ENCODE measurements at places on chromosomes 12 and 14.

DNA sequence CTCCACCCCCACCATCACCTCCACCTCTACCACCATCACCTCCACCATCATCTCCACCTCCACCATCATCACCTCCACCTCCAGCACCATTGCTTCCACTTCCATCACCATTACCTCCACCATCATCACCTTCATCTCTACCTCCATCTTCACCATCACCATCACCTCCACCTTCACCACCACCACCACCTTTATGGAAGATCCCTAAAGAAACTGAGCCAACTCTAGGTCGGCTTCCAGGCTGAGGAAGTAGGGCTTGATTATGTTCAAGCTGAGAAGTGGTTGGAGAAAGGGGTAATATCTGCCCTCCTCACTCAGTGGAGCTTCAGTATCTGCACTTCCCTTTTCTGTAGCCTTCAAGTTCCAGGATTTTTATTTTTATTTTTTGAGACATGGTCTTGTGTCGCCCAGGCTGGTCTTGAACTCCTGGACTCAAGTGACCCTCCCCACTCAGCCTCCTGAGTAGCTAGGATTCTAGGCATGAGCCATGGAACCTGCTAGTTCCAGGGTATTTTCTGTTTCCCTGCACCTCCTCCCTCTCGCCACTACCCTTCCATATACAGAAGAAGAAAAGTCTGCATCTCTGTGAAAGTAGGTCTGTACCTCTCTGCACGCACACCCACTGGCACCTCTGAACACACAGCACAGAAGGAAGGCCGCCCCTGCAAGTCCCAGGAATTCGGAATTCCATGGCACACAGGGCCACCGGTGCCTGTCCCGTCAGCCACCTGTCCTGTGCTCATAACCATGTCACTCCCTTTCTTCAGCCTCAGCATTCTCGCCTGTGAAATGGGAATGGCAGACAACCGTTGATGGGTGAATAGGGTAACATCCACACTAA, 5.9 kb downstream of the ZBTB42 start:
- DNase-seq, result no peak

DNA sequence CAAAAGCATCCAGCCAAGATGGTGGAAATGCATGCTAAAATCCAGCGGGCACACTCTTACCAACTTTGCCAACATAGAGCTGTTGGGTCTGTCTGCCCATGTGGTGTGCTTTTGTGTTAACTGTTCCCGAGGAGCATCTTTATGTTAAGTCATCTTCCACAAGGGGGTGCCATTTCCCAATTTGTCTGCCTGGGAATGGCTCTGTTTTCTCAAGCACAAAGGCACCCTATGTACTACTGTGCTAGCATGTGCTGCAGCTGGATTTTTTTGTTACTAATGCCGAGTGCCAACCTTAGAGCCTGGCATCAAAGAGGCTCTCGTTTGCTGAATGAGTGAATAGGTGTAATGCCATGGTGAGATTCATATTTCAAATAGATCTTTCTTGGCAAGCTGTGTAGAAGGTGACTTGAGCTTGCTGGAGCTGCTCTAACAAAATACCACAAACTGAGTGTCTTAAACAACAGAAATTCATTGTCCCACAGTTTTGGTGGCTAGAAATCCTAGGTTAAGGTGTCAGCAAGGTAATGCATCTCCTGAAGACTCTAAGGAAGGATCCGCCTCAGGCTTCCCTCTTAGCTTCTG, 74.3 kb downstream of the TRHDE start:
- DNase-seq, result no peak

DNA sequence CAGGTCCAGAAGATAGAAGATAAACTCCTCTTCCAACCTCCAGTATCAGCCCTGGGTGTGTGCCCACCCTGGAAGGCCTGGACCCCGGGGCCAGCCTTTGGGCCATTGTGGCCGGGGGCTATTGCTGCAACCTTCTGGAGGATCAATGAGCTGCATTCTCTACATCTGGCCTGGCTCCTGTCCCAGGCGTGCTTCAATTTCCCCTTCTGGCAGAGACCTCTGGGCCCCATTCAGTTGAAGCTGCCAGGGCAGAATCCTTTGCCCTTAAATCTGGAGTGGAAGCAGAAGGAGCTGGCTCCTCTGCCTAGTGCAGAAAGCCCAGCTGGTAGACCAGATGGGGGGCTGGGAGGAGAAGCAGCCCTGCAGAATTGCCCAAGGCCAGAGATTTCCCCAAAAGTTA, 10.0 kb downstream of the NYNRIN start:
- DNase-seq, result no peak

- DNase-seq, result no peak
Observed at GRCh38 chr12:119177724-119178380, 879 bp upstream of the HSPB8 start.

- DNase-seq, result no peak
Observed at GRCh38 chr12:76879710-76880518, 1.1 kb upstream of the CSRP2 start.

DNA sequence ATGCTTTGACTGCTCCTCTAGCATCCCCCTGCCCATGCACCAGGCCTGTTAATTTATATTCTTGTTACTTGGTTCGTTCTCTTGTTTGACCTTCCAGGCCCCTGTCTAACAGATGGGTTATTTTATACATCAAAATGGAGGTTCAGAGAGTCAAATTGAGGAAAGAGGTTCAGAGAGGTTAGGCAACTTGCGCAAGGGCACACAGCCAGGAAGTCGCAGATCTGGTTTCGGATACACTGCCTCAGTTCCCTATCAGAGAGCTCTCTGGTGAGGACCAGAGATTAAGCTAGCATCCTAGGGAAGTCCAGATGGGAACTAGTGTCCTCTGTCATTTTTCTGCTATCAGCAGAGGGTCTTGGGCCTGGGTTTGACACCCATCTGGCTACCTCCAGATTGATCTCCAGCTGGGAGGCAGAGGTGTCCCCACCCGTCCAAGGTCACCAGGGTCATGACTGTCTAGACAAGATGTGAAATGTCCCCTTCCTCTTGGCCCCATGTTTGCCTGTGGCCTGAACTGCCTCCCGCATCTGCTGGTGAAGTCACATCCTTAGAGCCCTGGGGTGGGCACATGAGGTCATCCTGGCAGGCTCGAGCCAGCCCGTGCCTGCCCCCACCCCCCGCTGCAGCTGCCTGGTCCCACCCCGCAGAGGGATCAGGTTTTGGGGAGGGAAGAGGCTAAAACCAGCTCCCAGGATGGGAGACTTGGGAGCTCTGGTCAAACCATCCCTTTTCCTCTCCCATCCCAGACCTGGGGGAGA, 84.3 kb upstream of the NCOR2 start:
- DNase-seq, result no peak

- no peak for DNase-seq
Observed at GRCh38 chr14:100297320-100298300, 8.6 kb downstream of the SLC25A29 start.

GRCh38 chr12:116015525-116015924, 262.0 kb downstream of the MED13L start:
- no peak for DNase-seq

GRCh38 chr14:96274543-96274942, 18.5 kb downstream of the BDKRB1 start:
- no peak for DNase-seq

DNA sequence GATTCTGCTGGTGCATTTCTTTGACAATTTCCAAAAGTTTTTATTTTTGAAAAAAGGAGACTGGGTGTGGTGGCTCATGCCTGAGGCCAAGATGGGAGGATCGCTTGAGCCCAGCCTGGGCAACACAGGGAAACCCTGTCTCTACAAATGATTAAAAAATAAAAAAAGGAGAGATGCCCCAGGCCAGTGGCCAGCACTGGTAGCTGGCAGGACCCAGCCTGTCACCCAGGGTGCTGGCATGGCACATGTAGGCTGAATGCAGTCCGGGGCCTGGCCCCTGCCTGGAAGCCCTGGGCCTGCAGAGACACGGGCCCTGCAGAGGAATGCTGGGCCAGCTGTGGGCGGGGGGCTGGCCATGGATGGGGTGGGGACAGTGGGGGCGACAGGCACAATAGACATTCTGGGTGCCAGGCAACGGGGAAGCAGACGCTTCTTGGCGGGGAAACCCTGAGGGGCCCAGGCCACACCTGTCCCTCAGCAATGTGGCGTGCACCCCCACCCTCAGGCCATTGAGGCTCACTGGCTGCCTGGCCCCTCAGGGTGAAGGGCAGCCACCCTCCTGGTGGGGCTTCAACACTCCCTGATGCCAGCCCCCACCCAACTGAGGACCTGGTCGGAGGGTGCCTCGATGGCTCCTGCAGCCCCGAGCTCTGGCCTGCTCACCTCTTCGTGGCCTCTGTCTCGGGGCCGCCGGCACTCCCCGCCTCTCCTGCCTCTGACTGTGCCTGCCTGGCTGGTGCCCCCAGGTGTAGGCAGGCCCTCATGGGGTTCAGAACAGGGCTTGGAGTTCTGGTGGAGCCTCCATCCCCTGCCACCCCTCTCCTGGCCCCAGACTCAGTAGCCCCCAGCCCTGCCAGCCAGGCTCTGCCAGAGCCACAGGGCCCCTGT, 12.1 kb downstream of the TRMT61A start:
- no peak for DNase-seq

DNA sequence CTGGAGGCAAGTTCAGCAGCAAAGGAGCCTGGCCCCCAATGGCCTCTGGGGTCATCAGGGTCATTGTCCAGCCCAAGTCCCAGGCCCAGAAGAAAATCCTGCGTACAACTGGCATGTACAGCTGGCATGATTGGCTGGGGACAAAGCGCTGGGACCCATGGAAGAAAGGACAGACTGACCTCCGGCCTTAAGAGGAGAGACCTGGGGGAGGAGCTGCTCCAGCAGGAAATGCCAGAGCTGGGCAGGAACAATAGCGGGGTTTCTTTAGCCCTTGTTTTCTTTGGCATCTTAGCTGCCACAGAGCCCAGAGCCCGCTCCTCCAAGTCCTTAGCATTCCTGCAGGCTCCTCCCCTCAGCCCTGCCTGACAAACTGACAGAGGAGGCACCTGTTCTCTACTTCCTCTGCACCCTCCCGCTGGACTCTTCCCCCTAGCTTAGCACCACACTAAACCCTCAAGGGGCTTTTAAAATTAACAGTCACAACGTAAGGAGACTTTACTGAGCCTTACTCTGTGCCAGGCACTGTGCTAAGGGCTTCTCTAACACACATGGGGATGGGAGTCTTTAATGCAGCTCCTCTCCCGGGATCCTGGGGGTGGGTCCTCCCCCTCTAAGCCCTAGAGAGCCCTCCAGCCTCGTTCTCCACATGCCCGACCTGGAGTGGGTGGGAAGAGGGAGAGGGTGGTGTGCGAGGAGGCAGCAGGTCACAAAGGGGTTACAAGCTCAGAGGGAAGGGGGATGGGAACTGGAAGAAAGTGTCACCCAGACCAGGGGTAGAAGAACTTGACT, 1.8 kb upstream of the AQP5 start:
- DNase-seq, result no peak

GRCh38 chr12:55039395-55040354, 19.9 kb downstream of the NEUROD4 start:
- DNase-seq, result no peak

- DNase-seq, result no peak
Observed at GRCh38 chr12:130879212-130879686, 7.4 kb downstream of the RAN start.

- DNase-seq, result no peak
Observed at GRCh38 chr12:88638966-88639760, 58.9 kb upstream of the KITLG start.

DNA sequence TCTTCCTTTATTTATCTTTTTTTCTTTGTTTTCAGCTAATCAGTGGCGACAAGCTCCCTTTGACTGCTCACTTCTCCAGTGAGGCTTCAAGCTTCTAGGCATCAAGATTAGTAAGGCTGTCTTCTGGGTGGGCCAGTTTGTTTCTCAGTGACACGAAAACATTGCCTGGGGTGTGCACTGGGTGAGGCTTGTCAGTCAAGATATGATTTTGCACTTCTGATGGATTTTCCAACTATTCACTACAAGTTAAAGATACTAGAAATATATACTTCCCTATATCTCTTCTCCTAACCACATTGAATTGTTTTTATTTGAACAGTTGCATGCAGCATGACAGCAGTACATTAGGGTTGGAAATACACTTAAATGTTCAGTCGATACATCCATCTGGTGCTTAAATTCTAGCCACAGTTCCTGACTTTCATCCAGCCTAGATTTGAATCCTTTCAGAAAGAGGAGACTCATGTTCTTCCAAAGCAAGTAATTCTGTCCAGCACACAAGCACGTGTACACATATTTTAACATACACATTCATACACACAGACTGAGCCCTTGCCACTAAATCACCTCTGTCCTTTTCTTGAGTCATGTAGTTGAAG, 275.6 kb upstream of the NOVA1 start:
- DNase-seq, result no peak

- no peak for DNase-seq
Observed at GRCh38 chr14:48401321-48401720, 725.9 kb upstream of the MDGA2 start.

DNA sequence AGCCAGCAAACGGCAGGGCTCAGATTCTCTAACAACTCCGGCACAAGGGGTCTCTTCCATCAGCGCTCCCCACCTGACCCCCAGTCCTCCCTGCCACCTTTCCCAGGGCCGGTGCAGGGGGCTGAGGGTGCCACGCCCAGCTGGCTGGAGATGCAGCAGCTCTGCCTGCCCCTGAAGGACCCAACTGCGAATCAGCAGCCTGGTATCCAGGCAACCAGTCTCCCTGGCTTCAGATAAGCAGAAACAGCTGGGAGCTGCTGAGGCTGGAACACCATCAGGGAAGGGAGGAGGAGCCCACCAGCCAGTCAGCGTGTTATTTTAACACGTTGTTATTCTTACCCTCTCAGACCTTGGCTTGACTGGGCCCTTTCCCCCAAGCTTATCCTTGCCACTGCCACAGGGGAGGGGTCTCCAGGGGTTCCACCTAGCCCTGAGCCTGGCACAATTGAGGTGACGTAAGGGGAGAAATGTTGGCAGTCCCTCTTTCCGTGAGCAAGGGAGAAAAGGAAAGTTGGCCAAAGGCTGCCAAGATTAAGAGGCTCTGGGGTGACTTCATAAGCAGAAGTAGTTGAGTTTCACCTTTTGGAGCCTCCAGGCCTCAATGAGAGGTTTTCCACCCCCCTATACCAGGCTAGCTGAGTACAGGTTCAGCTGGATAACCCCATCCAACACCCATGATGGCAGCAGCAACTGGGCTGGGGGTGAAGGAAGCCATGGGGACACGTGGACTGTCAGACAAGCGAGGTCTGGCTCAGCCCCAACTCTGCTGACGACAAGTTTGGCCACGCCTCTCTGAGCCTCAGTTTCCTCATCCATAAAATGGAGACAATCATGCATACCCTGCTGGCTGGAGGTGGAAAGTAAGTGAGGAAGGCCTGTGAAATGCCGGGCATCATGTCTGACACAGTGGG, 91.1 kb downstream of the IRF2BPL start:
- no peak for DNase-seq

GRCh38 chr12:105822131-105823105, 316.3 kb downstream of the NUAK1 start:
- DNase-seq, result no peak

GRCh38 chr12:89980236-89980635, 271.6 kb upstream of the ATP2B1 start:
- DNase-seq, result no peak

DNA sequence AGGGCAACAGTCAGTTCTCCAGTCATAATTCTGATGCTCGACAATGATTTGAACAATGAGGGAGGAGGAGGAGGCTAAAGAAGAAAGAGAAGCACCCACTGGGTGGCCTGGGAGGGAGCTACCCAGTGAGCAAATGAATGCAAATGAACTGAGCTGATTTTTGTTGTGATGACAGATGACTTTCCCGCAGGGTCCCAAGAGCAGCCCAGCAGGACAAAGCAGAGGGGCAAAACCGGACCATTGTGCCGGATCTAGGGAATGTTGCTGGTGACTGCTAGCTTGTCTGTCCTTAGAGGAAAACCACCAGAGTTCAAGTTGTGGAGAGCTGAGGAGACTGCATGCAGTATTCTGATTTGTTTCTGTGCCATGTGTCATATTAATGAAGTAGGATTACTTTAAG, 162.8 kb downstream of the MON2 start:
- DNase-seq, result no peak

GRCh38 chr12:112711507-112711906, 80.0 kb upstream of the RPH3A start:
- no peak for DNase-seq

GRCh38 chr12:71061451-71061850, 96.3 kb downstream of the TSPAN8 start:
- no peak for DNase-seq

All from GOT3 (cell line).